ENCODE measurements at places on chromosomes 16 and 17.

GRCh38 chr16:73354434-73354833 is 306.5 kb upstream of the ZFHX3 start:
- DNase-seq: no peak

- no peak for DNase-seq
Observed at GRCh38 chr16:3149193-3149530, 14.3 kb downstream of the ZNF213 start.

- DNase-seq: no peak
Observed at GRCh38 chr17:28472871-28473497, 460 bp upstream of the SLC13A2 start.

GRCh38 chr17:79991140-79991923 is 44.3 kb downstream of the TBC1D16 start:
- DNase-seq: peak; percentile 78

DNA sequence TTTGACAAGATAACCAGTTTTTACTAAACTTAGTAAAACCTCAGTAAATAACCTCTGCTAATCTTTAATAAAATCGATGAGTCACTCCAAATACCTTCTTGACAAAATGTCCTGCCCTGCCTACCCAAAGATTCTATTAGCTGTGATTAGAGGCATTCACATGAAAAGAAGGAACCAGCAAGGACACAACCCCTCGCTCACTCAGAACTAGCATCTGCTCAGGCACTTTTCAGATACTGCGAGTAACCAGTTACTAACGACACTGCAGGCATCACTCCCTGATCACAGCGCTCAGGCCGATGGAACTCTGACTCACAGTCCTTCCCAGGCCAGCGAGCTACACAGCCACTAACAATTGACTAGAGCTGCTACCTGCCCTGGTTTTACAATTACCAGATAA is 24.3 kb downstream of the PELP1 start:
- no peak for DNase-seq

GRCh38 chr16:64997121-64997520 is 124.7 kb downstream of the CDH11 start:
- no peak for DNase-seq

GRCh38 chr17:56939869-56940484 is 20.9 kb downstream of the COIL start:
- no peak for DNase-seq

- DNase-seq: no peak
Observed at GRCh38 chr16:11621920-11622651, 35.4 kb upstream of the LITAF start.

GRCh38 chr16:88533381-88533917 is 36.8 kb upstream of the ZC3H18 start:
- DNase-seq: peak; percentile 27

- DNase-seq: peak; percentile 0
Observed at GRCh38 chr16:9258423-9259051, 167.1 kb downstream of the HAPSTR1 start.

DNA sequence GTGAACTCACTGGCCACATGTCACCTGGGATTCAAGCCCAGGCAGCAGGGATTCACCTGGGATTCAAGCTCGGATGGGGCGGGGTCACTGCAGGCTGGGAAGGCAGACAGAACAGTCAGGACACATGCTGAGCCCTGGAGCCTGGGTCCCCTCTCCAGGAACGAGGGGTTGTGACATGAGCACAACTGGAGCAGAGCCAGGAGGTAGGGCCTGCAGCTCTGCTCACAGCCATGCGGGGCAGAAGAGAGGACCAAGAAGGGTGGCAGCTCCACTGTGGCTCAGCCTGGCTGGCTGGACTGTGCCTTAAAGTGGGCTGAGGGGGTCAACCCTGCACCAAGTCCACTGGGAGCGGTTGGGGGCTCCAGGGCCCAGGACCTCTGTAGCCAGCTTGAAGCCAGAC is 150.1 kb downstream of the RAB11FIP4 start:
- no peak for DNase-seq

DNA sequence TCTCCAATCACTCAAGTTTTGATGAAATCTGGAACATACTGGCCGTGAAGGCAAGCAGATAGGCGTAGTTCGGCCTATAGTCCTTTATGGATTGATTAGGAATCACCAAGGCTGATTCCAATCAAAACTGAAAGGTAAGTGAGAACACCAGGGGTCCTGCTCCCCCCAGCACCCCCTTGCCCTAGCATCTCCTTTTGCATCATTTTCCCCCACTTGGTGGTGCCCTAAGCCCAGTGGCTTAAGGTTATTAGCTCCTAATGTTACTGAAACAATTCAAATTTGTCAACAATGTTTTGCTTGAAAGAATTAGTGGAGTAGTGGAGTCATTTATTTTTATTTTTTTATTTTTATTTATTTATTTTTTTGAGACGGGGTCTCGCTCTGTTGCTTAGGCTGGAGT is 4.9 kb downstream of the SLFN14 start:
- no peak for DNase-seq

- no peak for DNase-seq
Observed at GRCh38 chr17:31758646-31759045, 100.4 kb downstream of the COPRS start.

DNA sequence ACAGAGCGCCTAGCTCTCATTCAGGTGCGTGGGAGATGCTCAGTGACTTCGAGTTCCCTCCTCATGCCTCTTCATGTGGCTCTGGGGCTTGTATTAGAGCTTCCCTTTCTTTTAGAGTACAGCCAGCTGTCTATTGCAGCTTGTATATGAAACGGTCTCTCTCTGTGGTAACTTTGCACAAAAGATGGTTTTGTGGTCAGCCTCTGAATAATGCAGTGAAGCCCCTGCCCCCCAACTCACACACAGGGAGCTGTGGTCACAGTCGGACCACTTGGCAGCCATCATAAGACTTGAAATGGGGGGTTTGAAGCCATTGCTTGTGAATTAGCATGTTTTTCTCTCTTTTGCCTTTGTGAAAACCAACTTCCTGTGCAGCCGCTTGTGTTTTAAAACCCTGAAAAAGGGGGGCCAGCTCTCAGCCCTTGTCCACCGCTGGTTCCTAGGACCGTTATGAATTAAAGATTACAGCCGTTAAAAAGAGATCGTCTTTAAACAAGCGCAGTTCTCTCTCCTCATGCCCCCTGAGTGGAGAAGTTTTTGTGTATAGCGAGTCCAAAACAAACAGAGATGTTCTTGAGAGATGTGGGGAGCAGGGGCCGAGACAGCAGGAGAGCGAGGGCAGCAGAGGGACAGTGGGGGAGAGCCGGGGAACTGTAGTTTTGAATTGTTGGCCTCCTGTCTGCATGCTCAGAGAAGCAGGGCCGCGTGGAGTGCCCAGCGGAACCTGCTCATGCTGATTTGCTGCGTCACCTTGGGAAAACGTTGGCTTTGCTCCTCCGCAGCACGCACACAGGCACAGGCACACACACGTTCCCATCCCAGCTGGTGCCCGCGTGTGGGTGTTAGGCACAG is 199.0 kb downstream of the MSI2 start:
- DNase-seq: no peak

DNA sequence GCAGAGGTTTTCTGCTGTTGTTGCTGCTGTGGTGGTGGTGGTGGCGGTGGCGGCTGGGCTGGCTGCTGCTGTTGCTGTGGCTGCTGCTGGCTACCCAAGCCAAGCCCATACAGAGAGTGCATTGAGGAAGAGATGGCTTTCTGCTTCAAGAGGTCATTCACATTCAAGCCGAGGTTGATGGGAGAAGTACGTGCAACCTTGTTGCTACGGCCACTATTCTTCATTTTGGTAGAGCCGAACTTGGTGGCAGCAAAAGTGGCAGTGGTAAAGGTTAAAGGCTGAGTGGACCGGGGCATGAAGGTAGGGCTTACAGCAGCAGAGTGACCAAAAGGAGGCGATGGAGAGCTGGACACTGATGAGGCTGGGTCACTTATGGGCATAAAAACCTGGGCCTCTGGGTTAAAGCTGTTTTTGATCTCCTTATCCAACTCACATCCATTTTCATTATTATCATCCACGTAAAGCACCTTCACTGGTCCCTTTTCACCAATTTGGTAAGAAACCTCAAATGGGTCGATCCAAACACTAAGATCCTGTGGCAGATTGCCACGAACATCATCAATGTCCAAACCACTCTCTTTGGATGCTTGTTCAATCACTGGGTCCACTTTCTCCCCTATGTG is 2.8 kb downstream of the TOB1 start:
- DNase-seq: peak; percentile 74

GRCh38 chr16:3234857-3235561 is at the start of gene ZNF200:
Gene ZNF200 (minus strand): TSS chr16:3235158. CDS start chr16:3233755, 1,403 bp downstream.
- DNase-seq: peak; percentile 84

- no peak for DNase-seq
Observed at GRCh38 chr17:70767102-70767701, 597.9 kb downstream of the KCNJ2 start.

- DNase-seq: no peak
Observed at GRCh38 chr17:57544834-57545463, 200.2 kb downstream of the CCDC182 start.

DNA sequence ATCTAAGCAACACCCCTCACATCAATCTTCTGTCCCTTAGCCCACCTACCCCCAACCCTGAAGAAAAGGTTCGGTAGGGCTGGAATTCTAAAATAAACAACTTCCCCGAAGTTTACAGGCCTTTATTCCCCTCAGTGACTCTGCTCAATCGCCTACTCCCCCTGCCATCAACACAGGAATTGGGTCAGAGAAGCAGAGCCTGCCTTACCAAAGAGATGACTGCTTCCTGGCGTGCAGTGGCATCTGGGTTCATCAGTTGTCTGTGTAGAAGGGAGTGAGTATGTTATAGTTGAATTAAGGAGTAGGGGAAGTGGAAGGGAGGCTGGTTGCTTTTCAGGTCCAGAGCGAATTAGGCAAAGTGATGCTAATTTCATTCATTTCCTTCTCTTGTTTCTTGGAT is 12.7 kb downstream of the HEATR9 start:
- no peak for DNase-seq

DNA sequence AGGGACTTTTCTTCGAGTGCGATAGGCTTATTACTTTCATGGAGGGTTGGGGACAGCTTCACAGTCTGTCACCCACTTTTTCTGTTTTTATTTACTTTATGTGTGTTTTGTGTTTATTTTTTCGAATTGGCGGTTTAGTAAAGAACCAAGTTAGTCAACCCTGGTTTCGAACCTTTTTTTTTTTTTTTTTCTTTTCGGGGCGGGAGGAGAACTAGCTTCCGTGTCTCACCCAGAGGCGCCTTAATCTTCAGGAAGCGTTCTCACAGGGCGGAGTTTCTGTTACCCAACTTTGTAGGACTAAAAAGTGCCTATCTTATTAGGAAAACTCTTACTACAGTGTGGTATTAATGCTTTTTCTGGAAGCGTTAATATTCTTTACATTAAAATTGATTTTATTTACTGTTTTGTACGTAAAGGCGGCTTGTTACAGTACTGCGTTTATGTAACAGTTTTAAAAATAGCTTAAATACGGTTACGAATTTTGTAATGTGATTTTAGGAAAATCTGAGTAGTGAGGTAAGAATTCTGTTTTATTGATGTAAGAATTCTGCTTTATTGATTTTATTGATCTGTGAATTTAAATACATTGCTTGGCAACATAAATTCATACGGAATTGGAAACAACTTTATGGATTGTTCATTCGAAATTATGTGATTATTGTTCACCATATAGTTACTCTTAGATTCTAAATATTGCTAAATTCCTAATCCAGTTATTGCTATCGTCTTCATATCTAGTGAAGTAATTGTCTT is 885 bp downstream of the ZNF207 start:
- peak; percentile 11 for DNase-seq

GRCh38 chr16:52441886-52442285 is 105.1 kb downstream of the TOX3 start:
- no peak for DNase-seq

DNA sequence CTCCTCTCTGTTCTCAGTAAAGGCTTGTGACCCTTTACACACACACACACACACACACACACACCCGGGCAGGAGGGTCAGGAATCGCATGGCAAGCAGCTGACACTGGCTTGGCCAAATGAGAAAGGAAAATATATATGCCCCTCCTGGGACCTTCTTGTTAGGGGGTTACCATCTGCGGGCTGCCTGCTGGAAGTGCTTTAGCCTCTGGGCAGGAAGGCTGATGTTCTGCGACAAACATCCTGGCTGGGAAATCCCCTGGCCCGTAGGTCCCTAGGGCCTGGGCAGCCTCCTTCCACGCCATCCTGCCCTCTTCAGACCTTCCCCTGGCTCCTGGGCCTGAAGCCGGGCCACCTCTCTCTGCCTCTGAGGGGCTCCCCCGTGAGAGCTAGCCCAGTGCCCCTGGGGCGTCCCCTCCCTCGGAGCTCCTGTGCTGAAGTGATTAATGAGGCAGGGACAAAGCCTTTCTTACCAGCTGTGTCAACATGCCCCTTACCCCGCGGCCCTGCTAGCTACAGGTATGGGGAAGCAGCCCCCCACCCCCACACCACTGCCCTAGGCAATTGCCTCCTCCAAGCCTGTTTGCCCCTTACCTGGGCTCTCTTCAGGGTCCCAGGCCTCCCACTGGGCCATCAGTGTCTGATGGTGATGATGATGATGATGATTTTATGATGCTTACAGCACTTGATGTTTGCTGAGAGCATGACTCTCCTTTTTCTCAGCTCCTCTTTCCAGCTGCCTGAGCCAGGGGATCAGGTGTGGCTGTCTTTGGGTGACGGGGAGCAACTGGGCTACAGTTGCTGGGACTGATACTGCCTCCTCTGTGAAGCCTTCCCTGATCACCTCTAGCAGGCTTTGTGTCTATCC is 32.8 kb upstream of the ETV4 start:
- DNase-seq: no peak

DNA sequence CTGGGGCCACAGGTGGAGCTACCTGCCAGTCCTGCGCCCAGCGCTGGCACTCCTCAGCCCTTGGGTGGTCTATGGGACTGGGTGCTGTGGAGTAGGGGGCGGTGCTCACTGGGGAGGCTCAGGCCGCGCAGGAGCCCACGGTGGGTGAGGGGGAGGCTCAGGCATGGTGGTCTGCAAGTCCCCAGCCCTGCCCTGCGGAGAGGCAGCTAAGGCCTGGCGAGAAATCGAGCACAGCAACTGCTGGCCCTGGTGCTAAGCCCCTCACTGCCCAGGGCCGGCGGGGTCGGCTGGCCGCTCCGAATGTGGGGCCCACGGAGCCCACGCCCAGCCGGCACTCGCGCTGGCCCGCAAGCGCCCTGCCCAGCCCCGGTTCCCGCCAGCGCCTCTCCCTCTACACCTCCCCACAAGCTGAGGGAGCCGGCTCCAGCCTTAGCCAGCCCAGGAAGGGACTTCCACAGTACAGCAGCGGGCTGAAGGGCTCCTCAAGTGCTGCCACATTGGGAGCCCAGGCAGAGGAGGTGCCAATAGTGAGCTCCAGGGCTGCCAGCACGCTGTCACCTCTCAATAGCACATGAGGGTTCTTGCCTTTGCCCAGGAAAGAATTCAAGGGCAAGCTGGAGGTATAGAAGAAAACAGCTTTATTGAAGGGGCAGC is 11.0 kb upstream of the EEF2KMT start:
- no peak for DNase-seq

- DNase-seq: no peak
Observed at GRCh38 chr16:62105244-62105643, 69.0 kb upstream of the CDH8 start.

- DNase-seq: no peak
Observed at GRCh38 chr17:30222251-30222650, 13.2 kb downstream of the SLC6A4 start.

GRCh38 chr17:79609673-79610645 is 892 bp downstream of the RBFOX3 start:
- DNase-seq: no peak

- no peak for DNase-seq
Observed at GRCh38 chr17:28598389-28598788, 436 bp downstream of the SPAG5 start.

- no peak for DNase-seq
Observed at GRCh38 chr17:19013806-19014627, 9.5 kb upstream of the FAM83G start.
